ENCODE measurements at places on chromosomes 11 and 22. TPM values are rescaled to one million over a fixed set of nuclear protein-coding genes. Genes with fewer than 3 reads are reported as not detected.

Gene CTSW
- polyA plus RNA-seq: 0.81 TPM

Gene C11orf87
- 0.21 TPM for polyA plus RNA-seq

Gene GGTLC3
- polyA plus RNA-seq: not detected

Gene GAL
- not detected for polyA plus RNA-seq

Gene APOBEC3G
- polyA plus RNA-seq: 3.3 TPM

Gene OR6T1
- not detected for polyA plus RNA-seq

Gene EXPH5
- polyA plus RNA-seq: 0.57 TPM

Gene LGALS12
- 4.8 TPM for polyA plus RNA-seq

Gene RHOD
- 13.7 TPM for polyA plus RNA-seq

Gene SCGB2A2
- polyA plus RNA-seq: not detected

Gene ANGPTL5
- not detected for polyA plus RNA-seq

Gene TRIM64C
- polyA plus RNA-seq: not detected

Gene GAS2
- polyA plus RNA-seq: 6.0 TPM

Gene CFAP68
- polyA plus RNA-seq: 17.5 TPM

Gene CCDC87
- 0.25 TPM for polyA plus RNA-seq

Gene PHOX2A
- 0.21 TPM for polyA plus RNA-seq

Gene GRM5
- polyA plus RNA-seq: 0.05 TPM

Gene OR6Q1
- not detected for polyA plus RNA-seq

Gene OR8D4
- 0.18 TPM for polyA plus RNA-seq

Gene TBC1D10A
- polyA plus RNA-seq: 8.1 TPM

Gene TSPAN4
- polyA plus RNA-seq: 55.0 TPM

Gene TRIM49
- not detected for polyA plus RNA-seq

Gene SMTNL1
- polyA plus RNA-seq: 148 TPM

Gene TMEM191C
- polyA plus RNA-seq: 0.59 TPM

Gene UPK2
- polyA plus RNA-seq: 1.2 TPM

Gene OR8D1
- not detected for polyA plus RNA-seq

Gene CDHR5
- polyA plus RNA-seq: 4.1 TPM

Gene LSP1
- polyA plus RNA-seq: 77.7 TPM

Gene MYRF
- 1.5 TPM for polyA plus RNA-seq

Gene SLC5A4
- 1.0 TPM for polyA plus RNA-seq

Gene MS4A6E
- not detected for polyA plus RNA-seq

Gene MOGAT2
- polyA plus RNA-seq: not detected

Gene DEFB131B
- not detected for polyA plus RNA-seq

Gene FGF4
- polyA plus RNA-seq: 8.1 TPM

Gene SLC29A2
- polyA plus RNA-seq: 40.8 TPM

All from hindlimb muscle (tissue), 1 donor.